Stimulated activated CD4-positive, alpha-beta T cell treated with anti-CD3 and anti-CD28 coated beads, Interleukin-1b, Interleukin-23, amount 100 ng/mL, for 48 hours (primary cell): ENCODE measurements at places on chromosomes 16 and 17.

GRCh38 chr17:58280480-58281217 is at the start of gene MPO:
Gene MPO, minus strand, starts transcription at chr17:58280935. Its CDS starts 177 bp downstream, at chr17:58280758.
- DNase-seq = no peak

GRCh38 chr17:14471052-14471451 is 170.2 kb downstream of the HS3ST3B1 start:
- no peak for DNase-seq

DNA sequence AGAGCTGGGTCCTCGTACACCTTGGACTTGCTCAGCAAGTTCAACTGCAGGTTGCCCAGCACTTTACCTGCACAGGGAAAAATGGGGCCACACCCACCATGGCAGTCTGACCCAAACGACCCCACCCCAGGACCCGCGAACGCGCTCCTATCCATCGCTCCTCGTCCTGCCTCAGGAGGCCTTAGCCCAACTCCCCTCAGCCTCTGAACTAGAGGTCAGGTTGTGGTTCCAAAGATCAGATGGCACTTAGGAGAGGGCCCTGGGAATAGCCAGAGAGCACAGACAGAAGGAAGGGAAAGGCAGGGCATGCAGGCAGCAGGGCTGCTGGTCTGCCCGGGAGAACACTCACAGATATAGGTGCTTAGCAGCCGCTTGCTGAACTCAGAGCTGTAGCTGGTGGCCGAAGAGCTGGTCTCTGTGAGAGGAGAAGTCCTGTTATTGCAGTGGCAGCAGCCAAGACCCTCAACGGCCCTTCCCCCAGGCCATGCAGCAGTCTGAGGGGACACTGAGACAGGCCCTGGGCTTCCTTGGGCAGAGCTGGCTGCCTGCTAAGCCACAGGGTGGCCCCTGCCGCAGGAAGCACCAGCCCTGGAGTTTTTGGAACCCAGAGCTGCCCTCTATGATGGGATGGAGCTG is 6.9 kb downstream of the ZACN start:
- no peak for DNase-seq

- no peak for DNase-seq
These were observed 10.7 kb downstream of the NLK start for GRCh38 chr17:28053044-28053670.

GRCh38 chr17:29066047-29066446 is 23.1 kb downstream of the PIPOX start:
- DNase-seq = no peak

GRCh38 chr17:16459855-16460550 is 32.0 kb downstream of the LRRC75A start:
- DNase-seq = no peak

DNA sequence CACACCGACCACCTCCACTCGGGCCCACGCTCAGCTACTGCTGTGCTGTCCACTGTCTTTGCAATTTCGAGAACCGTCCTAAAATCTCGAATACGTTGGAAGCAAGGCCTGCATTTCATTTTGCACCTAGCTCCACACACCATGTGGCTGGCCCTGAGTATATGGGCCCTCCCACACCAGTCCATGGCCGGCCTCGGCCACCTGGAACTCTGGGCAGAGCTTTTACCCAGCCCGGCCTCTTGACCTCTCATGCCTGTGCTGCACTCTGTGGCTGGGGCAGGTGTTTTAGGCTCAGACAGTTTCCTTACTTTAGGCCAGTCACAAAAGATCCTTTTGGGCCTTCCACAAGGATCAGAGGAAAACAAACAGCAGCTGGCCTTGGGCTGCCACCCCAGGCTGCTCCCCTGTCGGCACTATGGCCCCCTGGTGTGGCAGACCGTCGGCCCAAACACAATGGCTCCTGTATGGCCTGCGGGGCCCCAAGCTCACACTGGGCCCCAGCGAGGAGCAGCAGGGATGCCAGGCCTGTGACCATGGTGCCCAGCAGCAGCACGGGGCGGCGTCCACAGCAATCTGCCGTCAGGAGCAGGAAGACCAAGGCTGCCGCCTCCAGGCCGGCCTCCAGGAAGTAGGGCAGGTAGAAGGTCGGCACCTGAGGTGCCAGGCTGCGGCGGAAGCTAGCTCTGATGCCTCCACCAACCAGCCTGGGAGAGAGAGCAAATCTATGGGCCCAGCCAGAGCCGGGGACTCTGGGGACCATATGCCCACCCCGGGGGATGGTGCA is 2.5 kb downstream of the SLC22A31 start:
- no peak for DNase-seq

DNA sequence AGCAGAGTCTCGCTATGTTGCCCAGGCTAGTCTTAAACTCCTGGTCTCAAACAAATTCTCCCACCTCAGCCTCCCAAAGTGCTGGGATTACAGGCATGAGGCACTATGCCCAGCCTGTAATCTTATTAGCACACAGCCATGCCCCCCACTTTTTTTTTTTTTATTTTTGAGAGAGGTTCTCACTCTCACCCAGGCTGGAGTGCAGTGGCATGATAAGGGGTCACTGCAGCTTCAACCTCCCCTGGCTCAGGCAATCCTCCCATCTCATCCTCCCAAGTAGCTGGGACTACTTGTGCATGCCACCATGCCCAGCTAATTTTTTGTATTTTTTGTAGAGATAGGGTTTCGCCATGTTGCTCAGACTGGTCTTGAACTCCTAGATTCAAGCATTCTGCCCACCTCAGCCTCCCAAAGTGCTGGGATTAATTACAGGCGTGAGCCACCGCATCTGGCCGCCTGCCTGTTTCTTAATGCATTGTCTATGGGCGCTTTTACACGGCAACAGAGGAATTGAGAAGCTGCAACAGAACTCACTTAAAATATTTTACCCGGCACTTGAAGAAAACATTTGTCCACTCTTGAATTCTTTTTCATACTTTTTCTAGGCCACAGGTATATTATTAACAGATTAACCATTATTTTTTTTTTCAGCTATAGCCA is 8.8 kb upstream of the CEP20 start:
- no peak for DNase-seq

DNA sequence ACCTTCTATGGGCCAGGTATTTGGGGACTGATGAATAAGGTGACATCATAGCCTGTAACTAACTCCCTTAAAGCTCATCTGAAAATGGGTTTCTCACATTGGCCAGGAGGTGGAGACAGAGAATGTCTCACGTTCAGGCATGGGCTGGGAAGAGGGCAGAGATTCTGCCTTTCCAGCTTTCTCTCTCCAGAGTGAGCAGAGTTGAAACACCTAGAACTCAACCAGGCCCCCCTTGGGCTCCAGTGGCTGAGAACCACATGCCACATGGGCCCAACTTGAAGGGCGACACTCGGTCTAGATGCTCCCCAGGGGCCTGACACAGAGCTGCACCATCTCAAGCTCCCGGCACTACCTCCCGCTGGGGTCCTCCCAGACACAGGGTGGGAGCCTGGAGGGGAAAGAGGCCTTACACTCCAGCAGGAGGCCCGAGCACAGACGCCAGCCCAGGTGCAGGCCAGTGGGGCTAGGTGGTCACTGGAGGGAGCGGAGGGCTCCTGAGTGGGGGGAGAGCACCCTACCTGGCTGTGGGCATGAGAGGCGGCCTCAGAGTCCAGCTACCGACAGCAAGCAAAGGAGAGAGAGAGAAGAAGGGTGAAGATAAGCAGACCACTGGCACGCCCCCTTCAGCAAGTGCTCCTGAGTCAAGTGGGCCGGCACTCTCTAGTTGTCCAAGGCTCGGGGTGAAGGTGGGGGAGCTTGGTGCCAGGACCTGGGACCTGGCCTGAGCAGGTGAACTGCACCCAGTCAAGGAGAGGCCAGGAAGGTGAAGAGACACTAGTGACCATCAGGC is 55.9 kb downstream of the MYO18A start:
- DNase-seq = peak; percentile 39

DNA sequence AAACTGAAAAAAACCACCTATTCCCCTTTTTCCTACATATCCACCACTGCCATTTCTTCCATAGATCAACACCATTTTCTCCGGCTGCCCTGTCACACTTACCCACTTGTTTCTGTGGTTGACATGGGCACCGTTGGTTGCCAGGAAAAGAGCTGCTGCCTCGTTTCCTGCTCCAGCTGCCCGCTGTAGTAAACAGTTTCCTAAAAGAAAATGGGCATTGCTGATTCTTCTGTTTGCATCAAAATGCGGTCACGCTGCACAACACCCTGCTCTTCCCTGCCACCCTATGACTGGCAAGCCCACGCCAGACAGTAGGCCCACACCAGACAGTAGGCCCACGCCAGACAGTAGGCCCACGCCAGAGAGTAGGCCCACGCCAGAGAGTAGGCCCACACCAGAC is 46.3 kb downstream of the CYB5D2 start:
- DNase-seq = no peak

DNA sequence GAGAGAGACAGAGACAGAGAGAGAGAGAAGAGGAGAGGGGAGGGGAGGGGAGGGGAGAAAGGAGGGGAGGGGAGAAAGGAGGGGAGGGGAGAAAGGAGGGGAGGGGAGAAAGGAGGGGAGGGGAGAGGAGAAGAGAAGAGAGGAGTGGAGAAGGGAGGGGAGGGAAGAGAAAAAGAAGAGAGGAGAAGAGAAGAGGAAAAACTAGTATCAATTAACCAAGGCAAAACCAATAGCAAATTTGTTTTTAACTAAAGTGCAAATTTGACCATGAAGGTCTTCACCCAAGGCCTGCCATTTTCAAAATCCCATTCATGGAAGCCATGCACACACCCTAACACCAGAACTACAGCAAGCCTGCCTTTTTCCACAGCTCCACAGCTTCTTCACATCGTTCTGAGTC is 16.6 kb downstream of the GRIN2A start:
- no peak for DNase-seq

- no peak for DNase-seq
These were observed 27.1 kb downstream of the CDRT4 start for GRCh38 chr17:15440347-15440746.

DNA sequence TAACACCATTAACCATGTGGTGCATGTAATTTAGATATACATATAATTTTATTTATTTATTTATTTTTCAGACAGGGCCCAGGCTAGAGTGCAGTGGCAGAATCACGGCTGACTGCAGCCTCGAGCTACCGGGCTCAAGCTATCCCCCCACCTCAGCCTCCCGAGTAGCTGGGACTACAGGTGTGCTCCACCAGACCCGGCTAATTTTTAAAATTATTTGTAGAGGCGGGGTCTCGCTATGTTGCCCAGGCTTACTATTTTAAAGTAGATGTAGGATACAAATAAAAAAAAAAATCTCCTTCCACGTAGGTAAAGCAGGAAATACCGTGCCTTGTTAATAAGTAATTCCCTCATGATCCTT is 446 bp upstream of the COQ7 start:
- DNase-seq = no peak

DNA sequence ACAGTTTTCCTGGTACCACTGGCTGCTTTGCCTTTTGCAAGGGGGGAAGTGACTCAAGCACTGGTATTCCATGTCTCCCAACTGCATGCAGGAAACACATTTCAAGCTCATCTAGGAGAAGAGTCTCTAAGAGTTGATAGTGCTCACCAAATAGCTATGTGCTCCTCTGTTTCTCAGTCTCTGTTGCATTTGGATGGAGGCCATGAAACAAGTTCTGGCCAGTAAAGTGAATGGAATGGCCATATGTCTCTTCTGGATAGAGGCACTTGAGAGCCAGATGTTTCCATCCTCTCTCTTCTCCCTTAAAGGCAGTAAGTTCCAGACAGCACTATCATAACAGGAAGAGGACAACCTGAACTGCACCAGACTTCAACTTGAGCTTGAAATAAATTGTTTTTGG is 60.6 kb downstream of the C16orf82 start:
- no peak for DNase-seq

GRCh38 chr16:54125751-54126655 is 160.6 kb downstream of the IRX3 start:
- DNase-seq = no peak
